ENCODE measurements at places on chromosomes 2 and 18.

DNA sequence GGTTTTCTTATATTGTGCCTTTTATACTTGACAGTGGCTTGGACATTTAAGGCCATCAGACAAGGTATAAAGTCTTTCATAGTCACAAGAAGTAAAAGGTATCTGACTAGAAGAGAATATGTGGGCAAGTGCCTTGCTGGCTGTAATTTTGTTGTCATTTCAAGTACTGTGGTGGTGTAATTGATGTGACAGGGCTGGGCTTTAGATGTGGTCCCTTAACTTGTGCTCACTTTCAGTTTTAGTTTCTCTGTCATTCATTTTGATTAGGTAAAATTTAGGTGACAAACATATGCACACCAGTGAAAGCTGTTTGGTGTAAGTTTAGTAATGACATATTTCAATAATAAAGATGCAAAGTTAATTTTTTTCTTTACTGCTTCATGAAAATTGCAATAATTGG is 31.2 kb upstream of the TBR1 start:
- H3K27ac ChIP-seq, result no peak overlapping the region
- DNase-seq, result no peak
- H3K27me3 ChIP-seq, result no peaks in the 10 kb centered on the region
- no peaks in the 10 kb centered on the region for H3K36me3 ChIP-seq
- no peak overlapping the region for H3K4me3 ChIP-seq

- H3K36me3 ChIP-seq, result no peaks in the 10 kb centered on the region
- DNase-seq, result no peak
- H3K4me1 ChIP-seq, result no peaks in the 10 kb centered on the region
- no peak overlapping the region for H3K27ac ChIP-seq
Observed at GRCh38 chr2:45625824-45626223, 14.8 kb upstream of the SRBD1 start.

GRCh38 chr2:216743781-216744180 is 48.4 kb upstream of the IGFBP5 start:
- no peak overlapping the region for H3K4me3 ChIP-seq
- H3K27ac ChIP-seq, result no peak overlapping the region
- no peak for DNase-seq
- no peaks in the 10 kb centered on the region for H3K27me3 ChIP-seq
- no peaks in the 10 kb centered on the region for H3K36me3 ChIP-seq

GRCh38 chr2:168450732-168451131 is 5.3 kb upstream of the CERS6 start:
- H3K36me3 ChIP-seq, result no peaks in the 10 kb centered on the region
- no peak overlapping the region for H3K27ac ChIP-seq
- no peaks in the 10 kb centered on the region for H3K4me1 ChIP-seq
- no peak overlapping the region for H3K4me3 ChIP-seq
- H3K27me3 ChIP-seq, result no peaks in the 10 kb centered on the region
